ENCODE measurements at places on chromosomes 1 and 21.

- DNase-seq = no peak
Measured at GRCh38 chr1:221392453-221392852, 349.4 kb downstream of the DUSP10 start.

- no peak for DNase-seq
Measured at GRCh38 chr1:2239013-2239370, 10.9 kb downstream of the SKI start.

GRCh38 chr1:215833941-215834729, 267.0 kb downstream of the KCTD3 start:
- no peak for DNase-seq

GRCh38 chr1:218529646-218530300, 184.6 kb downstream of the TGFB2 start:
- DNase-seq = no peak

- DNase-seq = peak; percentile 72
Measured at GRCh38 chr1:180213401-180214170, 16.5 kb upstream of the LHX4 start.

DNA sequence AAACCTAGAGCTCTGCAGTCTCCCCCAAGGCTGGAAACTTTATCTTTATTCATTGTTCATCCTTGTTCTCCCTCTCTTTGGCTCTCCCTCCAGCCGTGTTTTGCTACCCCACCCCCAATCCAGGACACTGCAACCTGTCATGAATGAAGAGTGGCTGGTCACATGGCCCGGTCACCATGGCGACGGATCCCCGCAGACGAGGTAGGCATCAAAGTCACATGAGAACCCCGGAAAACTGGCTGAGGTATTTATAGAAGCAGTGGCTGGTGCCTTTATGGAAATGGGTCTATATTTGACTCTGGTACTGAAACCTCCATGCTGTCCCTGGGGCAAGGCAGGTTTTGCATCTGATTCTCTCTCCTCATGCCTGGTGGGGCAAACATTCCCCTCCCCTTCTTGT, 13.4 kb upstream of the SLC6A17 start:
- no peak for DNase-seq

GRCh38 chr1:33577663-33578062, 105.2 kb downstream of the ZSCAN20 start:
- no peak for DNase-seq

GRCh38 chr1:12604114-12604874, 13.7 kb downstream of the DHRS3 start:
- no peak for DNase-seq

GRCh38 chr1:72285074-72285425, 2.7 kb upstream of the NEGR1 start:
- DNase-seq = no peak

DNA sequence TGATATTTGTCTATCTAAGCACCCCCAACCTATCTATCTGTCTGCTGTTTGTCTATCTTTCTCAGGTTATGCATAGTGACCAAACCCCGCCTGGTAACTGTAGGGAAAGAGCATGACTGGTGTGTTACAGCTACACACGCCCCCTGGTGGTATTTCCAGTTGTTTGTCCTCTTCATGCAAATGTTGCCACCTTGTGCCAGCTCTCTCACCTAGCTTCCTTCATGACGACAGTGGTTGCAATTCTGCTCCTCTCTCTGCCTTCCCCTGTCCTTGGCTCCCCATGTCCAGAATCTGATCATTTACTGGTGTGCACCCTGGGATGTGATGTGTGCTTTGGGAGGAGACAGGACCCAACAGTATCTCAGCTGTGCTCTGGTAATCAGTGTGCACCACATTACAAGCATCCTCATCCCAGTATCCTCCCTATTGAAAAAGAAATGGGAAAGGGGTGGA, 8.1 kb upstream of the INKA2 start:
- DNase-seq = no peak

- DNase-seq = peak; percentile 31
Measured at GRCh38 chr1:201421041-201421440, 489 bp downstream of the TNNI1 start.

DNA sequence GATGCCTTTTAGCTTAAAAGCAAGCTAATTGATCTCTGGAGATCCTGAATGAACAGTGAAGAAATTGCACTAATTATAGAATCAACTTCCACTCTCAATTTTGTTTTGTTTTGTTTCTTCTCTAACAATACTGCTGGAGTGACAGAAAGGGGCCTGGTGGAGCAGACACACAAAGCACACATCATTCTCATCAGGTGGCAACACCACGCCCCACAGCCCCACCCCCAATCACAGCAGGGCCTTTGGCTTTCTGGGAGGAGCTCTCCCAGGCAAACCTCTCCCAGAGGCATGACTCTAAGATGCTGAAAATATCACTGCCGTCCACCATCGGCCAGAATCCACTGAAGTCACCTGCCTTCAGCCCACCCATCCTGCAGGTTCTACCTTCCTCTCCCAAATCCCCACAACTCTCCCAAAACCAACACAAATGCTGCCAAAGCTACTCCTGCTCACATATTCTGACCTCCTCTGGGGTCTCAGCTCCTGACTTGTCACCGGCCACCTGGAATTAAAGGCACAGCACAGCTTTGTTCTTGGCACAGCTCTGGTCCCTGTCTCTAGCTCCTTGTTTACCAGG, 120.7 kb downstream of the GRIK3 start:
- DNase-seq = no peak

DNA sequence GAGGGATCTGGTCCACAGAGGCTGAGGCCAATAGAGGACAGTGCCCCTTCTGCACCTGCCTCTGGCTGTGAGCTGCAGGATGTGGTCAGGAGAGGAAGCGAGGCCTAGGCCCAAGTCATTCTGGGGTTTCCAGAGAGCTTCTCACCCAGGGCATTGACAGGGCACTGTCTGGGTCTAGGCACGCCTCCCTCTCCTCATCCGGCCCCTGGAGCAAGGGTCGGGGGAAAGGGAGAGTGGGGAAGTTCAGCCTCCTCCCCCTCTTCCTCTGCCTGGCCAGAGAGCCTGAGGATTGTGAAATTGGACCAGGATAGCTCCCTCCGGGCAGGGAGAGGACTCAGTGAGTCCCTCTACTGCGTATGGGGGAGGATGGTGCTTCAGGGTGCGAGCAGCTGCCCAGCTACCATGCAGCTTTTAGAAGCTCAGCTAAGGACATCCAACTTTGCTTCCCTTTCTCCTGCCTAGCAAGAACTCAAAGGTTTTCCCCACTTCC, 6.3 kb upstream of the INAVA start:
- DNase-seq = peak; percentile 90

GRCh38 chr1:156804572-156805243, 11.9 kb downstream of the SH2D2A start:
- no peak for DNase-seq

GRCh38 chr1:62746086-62746808, 37.7 kb upstream of the ATG4C start:
- no peak for DNase-seq

DNA sequence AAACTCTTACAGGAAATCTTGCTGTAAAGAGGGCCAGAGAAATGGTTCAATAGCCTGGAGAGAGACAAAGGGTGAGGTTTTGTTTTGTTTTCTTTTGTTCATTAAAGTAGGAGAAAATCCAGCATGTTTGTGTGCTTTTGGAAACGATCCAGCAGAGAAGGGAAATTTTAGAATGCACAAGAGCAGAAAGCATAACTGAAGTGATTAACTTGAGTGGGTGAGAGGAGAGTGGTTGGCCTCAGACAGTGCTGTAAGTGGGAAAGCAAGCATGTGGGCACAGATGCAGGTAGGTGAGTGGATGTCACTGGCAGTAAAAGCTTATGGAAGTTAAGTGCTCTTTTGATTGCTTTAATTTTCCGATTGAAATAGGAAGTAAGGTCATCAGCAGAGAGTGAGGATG, 50.2 kb downstream of the EEIG2 start:
- no peak for DNase-seq

DNA sequence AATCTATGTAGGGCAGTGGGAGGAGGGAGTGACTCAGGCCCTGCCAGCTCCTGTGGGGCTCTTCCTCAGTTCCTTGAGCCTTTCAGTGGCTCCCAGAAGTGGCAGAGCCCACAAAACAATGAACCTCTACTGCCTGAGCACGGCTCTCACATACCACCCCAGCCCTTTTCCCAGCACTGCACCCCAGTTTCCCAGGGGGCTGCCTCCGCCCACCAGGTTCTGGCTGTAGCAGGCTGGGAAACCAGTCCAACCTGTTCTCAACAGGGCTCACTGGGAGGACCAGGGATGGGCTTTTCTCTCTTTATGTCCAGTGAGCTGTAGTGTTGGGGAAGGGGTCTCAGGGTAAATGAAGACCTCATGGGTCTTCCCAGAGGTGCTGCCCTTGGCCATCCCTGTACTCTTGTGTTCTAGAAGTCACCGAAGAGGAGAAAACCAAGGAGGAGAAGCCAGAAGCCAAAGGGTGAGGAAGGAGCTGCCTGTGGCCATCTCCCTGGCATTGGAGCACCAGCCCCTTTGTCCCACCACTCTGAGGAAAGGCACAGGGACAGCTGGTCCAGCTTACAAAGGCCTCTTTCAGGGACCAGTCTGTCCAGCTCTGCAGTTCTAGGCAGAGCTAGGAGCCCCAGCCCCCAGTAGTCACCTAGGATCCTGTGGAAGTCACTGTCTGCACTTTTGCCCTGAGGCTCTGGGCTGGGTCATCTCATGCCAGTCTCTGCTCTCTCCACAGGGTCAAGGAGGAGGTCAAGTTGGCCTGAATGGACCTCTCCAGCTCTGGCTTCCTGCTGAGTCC, 3.5 kb downstream of the MARCKSL1 start:
- DNase-seq = no peak

GRCh38 chr1:7596126-7596965, 174.8 kb upstream of the VAMP3 start:
- peak; percentile 30 for DNase-seq

DNA sequence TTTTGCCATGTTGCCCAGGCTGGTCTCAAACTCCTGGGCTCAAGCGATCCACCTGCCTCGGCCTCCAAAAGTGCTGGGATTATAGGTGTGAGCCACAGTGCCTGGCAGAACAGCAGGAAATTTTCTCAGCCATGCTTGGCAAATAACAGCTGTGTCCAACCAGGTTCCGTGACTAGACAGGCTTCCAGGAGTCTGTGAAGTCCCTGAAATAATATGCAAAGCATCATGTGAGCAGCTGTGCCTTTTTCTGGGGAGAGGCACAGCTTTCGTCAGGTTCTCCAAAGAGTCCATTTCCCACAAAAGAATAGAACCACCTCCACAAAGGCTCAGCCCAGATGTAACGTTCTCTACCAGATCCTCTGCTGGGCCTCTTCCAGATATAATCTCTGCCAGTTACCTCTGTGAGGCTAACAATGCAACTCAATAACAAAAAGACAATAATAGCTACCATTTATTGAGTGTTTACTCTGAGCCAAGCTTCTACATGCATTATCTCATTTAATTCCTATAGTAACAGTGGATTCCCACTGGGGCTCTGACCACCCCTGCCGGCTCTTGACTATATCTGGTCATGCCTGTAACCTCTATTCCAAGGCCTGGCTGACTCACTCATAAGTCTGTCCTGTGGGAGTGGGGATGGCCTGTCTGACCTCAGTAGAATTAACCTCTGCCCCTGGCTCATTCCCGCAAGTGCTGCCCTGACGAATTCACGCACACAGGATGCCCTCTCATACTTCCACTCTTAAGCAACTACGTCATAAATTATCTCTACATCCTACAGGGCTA, 4.0 kb upstream of the NKAIN1 start:
- DNase-seq = no peak

DNA sequence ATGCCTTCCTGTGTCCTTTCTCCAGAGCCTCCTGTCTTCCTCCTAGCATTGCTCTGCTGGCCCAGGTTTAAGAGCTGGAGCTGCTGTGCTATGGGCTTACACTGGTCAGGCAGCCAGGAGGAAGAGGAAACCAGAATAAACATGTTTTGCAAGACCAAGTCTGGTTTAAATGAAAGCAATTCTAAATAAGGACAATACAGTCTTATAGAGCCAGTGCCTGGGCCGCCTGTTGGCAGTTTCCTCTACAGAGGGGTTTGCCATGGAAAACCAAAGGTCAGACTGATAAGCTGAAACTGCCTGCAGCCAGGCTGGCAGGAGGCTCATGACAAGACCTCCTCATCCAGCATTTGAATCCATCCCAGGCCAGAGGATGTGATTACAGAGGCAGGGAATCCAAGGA, 92.9 kb upstream of the FGGY start:
- no peak for DNase-seq

DNA sequence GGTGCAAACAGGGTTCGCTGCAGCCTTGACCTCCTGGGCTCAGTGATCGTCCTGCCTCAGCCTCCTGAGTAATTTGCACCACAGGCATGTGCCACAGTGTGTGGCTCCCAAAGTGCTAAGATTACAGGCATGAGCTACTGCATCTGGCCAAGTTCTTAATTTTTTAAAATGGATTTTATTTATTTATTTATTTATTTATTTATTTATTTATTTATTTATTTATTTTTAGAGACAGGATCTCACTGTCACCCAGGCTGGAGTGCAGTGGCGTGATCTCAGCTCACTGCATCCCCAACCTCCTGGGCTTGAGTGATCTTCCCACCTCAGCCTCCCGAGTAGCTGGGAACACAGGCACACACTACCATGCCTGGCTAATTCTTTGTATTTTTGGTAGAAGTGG, 54.7 kb downstream of the KIF1B start:
- DNase-seq = no peak

Measured in spleen (tissue), 13 donors.